ENCODE measurements at places on chromosomes 2 and 18. TPM values are rescaled to one million over a fixed set of nuclear protein-coding genes. Genes with fewer than 3 reads are reported as not detected.

DNA sequence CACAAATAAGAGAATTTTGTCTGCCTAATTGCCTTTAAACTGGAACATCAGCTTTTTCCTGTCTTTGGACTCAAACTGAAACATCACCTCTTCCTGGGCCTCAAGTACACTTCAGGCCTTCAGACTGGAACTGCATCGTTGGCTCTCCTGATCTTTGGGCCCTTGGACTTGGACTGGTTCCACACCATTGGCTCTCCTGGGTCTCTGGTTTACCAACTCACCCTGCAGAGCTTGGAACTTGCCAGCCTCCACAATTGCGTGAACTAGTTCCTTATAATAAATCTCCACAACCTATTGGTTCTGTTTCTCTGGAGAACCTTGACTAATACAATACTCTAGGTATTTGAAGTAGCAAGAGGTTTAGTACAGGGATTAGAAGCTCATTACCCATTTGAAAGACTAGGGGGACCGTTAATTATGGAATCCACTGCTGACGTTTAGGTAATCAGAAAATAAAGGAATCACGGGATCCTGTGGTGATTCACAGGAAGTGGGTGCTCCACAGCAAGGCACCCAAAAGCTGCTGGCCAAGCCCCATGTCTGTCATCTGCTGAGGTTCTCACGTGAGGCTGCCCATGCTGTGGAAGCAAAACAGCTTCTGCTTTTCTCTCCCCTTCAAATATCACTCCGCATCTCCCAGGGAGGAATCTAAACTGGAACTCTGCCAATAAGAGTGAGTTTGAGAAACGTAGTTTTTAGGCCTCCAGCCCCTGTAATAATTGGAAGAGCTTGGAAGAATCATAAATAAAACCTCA is 20.0 kb upstream of the SGPP2 start:
- DNase-seq = no peak

DNA sequence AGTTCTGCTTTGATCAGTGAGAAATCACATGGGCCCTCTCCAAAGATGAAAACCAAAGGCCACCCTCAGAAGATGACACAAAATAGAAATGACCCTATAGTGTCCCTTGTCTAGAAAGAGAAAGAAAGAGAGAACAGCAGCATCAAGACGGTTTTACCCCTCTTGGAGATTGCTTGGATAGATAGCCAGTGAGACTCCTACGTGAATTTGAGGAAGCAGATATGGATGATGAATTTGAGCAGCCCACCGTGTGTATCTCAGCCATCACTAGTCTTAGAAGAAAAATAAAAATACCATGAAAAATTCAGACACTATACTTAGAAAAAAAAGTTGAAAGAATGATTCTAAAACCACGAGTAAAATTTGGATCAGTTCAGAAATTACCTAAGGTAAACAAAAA is 329.1 kb upstream of the CNTNAP5 start:
- DNase-seq = no peak

DNA sequence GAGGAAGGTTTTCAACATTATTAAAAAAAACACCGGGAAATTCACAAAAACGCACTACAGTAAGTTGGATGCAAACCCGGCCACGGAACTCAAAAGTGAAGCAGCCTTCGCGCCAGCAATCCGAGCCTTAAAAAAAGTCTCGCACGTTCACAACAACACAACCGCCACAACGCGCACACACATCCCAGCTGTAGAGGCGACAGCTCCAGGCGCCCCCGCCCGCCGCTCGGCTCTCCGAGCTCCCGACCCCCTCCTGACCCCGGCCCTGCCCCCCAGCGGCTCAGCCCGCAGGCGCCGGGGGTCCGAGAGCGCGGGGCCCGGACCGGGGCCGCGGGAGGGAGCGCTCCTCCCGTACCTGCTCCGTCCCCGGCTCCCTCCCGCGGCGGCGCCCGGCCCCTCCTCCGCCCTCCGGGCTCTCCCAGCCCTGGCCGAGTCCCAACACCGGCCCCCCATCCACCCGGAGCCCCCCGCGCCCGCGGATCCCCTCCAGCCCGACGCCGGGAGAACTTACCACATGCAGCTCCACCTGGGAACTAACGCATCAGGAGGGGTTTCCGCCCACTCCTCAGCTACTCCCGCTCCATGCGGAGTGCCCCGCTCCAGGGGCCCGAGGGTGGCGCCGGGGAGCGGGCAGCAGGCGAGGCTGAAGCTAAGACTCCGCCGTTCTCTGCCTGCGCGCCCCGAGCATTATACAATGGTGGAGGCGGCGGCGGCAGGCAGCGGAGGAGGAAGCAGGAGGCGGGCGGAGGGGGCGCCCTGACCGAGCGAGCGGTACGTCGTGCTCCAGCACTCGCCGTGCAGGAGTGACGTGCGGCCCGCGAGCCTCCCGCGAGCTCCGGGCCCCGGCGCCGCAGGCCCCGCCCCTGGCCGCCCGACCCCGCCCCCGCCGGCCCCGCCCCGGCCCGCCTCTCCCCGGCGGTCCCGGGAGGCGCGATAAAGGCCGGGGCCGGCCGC is at the start of gene SERTAD2:
Gene SERTAD2 (minus strand): TSS at position 805 of the 954 bp plus-strand sequence. CDS start 17,042 bp downstream, outside the sequence.
- DNase-seq = peak; percentile 92

GRCh38 chr18:11840493-11840892 is 10.7 kb upstream of the CHMP1B start:
- DNase-seq = no peak

DNA sequence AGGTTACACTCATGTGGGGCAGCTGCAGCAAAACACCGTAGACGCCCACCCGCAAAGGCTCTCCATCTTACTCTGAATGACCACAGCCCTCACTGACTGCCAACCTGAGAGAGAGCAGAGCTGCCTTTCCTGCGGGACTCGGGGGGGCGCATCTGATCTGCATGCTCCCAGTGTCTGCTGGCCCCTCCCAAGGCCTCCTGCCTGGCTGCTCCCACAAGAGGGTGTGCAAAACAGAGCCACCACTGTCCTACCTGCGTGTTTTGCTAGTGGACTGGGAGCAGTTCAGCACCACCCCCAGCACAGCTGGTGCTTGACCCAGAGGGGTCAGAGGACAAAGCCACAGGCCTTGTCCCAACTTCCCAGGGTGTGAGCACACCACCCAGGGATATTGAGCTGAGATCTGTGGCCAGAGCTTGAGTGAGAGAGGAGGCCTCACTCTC is 76.4 kb downstream of the MYO3B start:
- DNase-seq = no peak

DNA sequence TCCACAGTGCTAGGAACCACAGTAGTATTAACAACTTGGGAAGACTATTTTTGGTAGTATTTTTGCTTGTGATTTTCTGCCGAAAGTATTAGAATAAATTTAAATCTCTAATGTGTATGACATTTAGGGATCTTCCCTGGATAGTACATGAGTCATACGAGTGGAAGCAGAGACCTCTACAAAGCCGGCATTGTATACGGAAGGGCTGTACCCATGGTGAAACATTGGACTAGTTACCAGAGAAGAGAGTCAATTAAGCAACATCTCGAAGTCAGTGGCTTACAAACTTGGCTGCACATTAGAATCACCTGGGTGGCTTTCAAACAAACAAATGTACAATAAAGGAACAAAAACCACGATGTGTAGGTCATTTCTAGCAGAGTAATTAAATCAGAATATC is 1131.7 kb upstream of the LRRTM1 start:
- no peak for DNase-seq

- no peak for DNase-seq
These were observed 236.8 kb downstream of the SEPTIN10 start for GRCh38 chr2:109376796-109377495.

DNA sequence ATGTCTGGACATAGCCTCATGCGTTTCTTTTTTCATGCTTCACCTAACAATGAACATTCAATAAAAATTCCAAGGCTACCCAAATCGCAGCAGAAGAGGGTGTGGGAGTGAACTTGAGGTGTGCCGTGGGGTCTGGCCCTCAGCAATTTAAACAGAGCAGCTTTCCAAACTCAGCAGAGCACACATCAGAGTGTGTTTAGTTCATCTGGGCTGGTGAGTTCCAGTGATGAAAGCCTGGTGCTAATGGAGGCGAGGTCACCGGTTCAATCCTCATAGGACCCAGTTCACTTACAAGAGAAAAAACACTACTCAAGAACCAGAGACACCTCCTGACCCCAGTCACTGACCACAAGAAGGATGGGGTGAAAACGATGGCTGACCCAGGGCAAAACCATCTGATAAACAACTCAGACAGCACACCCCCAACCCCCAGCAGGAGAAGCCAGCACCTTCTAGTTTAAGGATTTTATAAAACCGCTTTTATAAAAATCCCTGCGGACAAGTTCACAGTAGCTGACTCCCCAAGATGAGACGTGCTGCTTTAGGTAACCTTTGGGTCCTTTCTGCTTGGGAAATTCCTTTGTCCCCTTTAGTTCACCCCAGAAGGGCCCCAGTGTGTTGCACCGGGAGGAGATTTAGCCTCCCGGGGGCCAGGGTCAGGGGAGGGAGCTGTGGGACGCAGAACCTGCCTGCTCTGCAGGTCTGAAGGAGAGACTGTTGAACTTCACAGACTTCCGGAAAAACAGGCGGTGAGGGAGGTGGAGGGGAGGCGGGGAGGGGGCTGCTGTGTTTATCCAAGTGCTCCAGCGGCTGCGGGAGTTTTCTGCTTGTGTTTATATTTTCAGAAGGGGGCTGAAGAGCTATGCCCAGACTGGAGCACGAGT is 152.7 kb upstream of the SOX11 start:
- DNase-seq = no peak

- DNase-seq = no peak
These were observed 1390.4 kb downstream of the SUCLG1 start for GRCh38 chr2:83068714-83069113.

GRCh38 chr18:24118750-24119577 is 19.9 kb upstream of the CABYR start:
- peak; percentile 73 for DNase-seq

DNA sequence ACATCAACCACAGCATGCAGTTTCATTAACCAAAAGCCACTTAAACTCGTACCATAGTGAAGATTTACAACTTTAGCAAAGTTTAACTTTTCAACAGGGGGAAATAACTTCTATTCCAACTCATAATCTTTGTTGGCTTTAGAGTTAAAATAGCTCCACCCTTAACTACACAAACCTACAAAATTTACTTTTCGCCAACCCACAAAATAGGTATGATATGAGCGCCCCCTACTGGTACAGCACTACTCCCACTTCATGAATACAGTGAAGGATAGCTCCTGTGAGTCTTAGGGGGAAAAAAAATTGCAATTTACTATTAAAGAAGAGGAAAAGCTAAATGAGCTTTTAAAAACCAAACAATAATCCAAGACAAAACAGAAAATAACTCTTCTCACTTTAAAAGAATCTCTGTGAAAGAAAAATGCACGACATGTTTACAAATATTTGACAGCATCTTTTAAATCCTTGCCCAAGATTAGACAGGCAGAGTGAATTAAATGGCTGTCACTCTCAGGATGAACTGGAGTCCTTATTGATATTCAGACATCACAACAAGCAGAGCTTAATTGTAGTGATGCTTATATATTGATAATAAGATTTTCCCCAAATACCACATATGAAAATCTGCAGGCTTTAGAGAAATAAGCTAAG is 32.2 kb downstream of the TMEFF2 start:
- peak; percentile 73 for DNase-seq

- no peak for DNase-seq
These were observed 150.7 kb downstream of the RAB3GAP1 start for GRCh38 chr2:135202751-135203150.

- DNase-seq = peak; percentile 57
These were observed 5.2 kb downstream of the ZFP36L2 start for GRCh38 chr2:43221124-43221762.

DNA sequence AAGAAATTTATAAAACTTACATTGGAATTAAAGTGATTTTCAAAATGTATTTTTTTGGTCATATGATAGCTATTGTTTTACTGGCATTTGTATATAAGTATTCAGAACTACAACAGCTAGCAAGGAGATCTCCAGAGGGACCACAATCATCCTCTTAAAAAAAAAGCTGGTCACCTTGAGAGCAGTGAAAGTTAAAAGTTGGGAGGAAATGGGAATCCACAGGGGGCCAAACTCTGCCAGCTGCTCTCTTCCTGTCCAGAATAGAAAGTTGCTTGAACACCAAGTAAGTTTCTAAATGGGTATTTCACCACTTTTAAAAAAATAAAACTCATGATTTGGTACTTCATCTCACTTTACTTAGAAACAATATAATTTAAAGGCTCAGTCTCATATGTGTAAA is 1025.1 kb downstream of the LRP1B start:
- DNase-seq = no peak

DNA sequence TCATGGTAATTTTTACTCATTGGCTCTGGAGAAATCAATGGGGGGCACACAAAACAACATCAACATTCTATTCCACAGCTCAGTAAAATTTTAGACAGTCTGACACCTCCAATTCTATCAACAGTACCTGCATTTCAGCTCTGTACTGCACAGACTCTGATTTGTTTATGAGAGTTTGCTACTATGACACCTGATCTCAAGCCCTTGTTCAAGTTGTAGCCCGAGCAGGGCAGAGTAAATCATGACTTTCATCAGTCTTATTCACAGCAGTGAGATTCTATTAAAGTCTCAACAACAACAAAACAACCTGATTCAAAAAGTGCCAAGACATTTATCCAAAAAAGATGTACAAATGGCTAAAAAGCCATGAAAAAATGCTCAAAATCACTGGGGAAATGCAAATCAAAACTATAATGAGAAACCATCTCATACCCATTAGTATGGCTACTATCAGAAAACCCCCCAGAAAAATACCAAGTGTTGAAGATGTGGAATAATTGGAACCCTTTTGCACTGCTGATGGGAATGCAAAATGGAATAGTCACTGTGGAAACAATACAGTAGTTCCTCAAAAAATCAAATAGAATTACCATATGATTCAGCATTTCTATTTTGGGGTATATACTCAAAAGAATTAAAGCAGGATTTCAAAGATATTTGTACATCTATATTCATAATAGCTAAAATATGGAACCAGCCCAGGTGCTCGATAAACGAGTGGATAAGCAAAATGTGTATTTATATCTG is 71.7 kb upstream of the RBMS1 start:
- no peak for DNase-seq

DNA sequence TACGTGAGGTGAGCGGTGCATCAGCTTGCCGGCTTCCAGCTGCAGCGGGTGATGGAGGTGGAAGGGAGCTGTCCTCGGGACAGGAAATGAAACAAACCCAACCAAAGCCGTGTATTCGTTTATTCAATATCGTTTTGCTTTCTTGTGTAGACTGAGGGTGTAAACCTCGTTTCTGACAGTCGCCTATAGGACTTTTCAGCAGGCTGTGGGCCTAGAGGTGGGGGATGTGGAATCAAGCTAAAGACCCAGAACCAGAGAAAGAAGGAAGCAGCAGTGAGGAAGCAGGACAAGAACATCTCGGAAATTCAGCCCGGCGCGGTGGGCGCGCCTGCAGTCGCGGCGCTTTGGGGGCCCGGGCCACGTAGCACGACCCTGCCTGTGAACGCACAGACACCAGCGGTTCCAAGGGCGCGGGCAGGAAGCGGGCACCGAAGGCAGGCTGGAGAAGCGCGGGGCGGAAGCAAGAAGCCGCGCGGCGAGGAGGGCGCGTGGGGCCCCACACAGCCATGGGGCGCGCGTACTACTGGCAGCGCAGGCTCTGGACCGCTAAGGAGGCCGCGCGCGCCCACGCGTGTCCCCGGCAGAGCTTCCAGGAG is 755 bp upstream of the ATP9B start:
- no peak for DNase-seq

ZNF407 gene
- total RNA-seq = 16.5 TPM

SERPINB3 gene
- 0.05 TPM for total RNA-seq

R3HDM1 gene
- 8.0 TPM for total RNA-seq

ATRAID gene
- 44.9 TPM for total RNA-seq

Measured in liver (tissue), 10 donors.